T-helper 9 cell (primary cell): ENCODE measurements at places on chromosomes 3 and 15.

GRCh38 chr3:128767094-128767750, 41.2 kb downstream of the RAB7A start:
- DNase-seq = no peak

DNA sequence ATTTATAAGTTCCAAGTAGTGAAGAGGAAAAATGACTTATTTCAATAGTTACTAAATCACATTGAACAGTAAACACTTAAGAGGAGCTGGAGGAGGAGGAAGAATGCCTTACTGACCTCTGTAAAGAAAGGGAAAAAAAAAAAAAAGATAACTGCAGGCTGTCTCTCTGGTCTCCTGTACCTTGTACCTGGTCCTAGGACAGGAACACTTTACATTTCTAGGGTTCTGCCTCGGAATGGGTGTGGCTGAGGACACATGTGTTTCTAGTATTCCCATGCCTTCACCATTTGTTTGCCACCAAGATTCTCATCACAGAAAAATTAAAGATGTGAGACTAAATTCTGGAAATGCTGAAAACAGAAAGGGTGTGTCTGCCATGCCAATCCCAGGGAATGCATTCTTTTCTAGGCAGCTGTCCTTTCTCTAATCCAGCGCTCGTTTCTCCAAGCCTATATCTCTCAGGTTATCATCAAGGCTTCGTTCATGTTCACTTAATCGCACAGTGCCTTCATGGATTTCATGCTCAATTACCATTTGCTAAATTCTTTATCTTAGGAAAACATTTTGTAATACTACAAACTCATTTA, 1208.3 kb downstream of the OTOL1 start:
- no peak for DNase-seq

- no peak for DNase-seq
These were observed 49.4 kb downstream of the CPN2 start for GRCh38 chr3:194301730-194302129.

DNA sequence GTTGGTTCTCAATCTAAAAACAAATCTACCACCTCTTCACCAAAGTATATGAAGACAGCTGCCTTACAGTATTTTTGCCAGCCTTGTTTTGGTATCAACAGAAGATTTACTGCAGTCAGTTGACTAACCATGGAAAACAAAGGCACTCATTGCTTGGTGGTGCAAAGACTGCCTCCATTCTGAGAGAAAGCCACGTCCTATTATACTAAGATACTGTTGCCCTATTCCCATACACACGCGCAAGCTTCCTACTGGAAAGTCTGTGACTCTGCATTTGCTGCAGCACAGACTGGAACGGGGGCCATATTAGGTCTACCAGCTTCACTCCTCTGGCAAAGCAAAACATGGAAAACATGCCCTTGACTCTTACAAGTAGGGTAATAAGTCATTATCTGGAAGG, 18.0 kb downstream of the MTMR10 start:
- no peak for DNase-seq

DNA sequence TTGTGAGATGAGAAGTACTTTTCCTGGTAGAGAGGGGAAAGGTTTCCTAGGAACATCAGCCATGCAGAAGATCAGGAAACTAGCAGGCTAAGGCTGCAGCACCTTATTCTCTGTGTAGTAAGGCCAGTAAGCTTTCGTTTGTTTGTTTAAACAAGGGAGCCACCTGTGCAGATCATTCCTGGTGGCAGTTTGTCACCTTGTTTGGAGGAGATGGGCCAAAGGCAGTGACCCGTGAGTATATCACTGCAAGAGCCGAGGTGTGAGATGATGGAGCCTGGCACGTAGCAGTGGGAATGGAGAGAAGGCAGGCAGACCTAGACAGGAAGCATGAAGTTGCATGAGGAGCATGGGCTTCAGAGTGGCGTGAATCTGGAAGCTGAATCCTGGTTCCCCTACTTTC, 19.6 kb downstream of the ATG7 start:
- no peak for DNase-seq
